ENCODE measurements at places on chromosomes 11 and 22. TPM values are rescaled to one million over a fixed set of nuclear protein-coding genes. Genes with fewer than 3 reads are reported as not detected.

Gene SEZ6L
- polyA plus RNA-seq = 0.15 TPM

- DNase-seq = no peak
Observed at GRCh38 chr11:11545285-11546275, 76.2 kb downstream of the GALNT18 start.

DNA sequence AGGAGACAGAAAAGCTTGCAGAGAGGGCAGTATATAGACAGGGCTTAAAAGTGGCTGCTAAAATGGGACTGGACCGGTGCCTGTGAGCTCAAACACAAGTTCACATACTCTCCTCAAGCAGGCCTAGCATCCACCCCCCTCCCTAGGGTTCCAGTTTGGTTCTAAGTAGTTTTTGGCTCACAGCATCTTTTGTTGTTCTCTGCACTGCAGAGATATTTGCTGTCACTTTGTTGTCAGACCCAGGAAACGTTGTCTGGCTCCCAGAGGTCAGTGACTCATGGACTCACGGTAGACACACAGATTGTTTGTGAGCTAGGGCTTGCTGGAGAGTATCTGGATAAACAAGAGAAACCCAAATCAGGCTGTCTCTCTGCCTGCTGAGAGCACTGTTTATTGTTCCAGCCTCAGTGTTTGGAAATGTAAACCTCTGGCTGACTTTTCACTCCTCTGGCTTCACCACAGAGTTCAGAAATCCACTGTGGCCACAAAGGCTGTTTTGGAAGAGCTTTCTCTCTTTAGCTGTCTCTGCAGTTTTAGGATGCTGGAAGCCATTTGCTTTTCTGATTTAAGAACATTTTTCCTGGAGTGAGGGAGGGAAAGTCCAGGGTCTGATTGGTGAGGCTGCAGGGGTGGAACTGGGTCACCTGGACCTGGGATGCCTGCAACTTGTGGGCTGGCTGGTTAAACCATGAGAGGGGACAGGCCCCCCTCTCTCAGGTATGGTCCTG lies 303.7 kb upstream of the PLET1 start:
- no peak for DNase-seq

Gene TP53AIP1
- 1.4 TPM for polyA plus RNA-seq
